ENCODE measurements at places on chromosomes 16 and 17.

- no peak for DNase-seq
These were observed 785.6 kb upstream of the CDH8 start for GRCh38 chr16:62821824-62822223.

DNA sequence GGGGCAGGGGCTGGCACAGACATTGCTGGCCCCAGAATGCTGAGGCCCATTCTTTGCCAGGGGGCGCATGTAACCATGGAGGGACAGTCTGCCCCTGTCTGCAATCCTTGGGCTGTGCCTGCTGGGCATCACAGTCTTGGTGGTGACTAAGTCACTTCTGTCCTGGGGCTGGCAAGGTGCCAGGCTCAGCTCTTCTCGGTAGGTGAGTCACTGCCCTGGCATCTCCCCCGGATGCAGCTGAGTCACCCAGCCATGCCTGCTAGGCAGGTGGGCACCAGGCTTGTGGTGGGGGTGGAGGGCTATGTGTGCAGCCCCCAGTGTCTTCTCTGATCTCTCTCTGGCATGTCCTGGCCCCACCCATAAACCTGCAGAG, 5.6 kb downstream of the RARA start:
- DNase-seq: no peak

GRCh38 chr16:83992624-83993023, 24.6 kb downstream of the NECAB2 start:
- no peak for DNase-seq

DNA sequence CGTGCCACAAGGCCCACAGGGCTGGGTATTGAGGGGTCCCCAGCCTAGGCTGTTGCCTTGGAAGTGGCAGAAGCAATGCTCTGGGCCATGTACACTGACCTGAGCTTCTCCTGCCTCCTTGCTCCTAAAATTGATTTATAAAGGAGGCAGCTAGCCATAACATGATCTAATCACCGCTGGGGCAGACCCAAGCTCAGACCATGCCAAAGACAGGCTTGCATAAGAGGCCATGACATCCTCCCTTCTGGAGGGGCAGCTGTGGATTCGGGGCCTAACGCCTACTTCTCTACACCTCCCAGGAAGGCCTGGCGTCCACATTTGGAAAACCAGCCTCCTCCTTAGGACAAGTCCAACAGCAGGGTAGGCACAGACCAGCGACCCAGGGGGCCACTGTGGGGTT, 12.3 kb downstream of the HSD11B2 start:
- no peak for DNase-seq

DNA sequence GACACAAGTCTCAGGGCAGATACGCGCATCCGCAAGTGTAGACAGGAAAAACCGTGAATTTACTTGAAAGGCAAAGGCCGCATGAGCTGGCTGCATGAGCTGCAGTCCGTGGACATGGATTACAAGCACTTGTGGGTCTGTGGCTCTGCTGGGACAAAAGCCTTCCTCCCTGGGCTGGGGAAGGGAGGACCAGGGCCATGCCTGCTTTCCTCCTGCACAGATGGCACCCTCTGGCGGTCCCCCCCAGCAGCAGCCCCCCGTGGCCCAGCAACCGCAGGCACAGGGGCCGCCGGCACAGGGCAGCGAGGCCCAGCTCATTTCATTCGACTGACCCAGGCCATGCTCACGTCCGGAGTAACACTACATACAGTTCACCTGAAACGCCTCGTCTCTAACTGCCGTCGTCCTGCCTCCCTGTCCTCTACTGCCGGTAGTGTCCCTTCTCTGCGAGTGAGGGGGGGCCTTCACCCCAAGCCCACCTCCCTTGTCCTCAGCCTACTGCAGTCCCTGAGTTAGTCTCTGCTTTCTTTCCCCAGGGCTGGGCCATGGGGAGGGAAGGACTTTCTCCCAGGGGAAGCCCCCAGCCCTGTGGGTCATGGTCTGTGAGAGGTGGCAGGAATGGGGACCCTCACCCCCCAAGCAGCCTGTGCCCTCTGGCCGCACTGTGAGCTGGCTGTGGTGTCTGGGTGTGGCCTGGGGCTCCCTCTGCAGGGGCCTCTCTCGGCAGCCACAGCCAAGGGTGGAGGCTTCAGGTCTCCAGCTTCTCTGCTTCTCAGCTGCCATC, 1.7 kb upstream of the MRPL12 start:
- peak; percentile 65 for DNase-seq

DNA sequence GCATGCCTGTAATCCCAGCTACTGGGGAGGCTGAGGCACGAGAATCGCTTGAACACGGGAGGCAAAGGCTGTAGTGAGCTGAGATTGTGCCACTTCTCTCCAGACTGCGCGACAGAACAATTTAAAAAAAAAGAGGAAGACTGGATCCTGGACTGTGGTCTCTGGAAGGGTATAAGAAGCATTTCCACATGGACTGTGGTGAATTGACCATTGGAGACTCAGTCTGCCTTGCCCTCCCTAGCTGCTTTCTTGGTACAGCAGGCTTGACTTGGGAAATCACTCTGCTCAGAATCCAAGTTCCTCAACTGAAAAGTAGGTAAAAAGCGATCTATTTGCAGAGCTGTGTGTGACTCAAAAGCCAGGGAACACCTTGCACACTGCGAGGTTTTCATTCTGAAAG, 1.0 kb upstream of the MGRN1 start:
- DNase-seq: no peak

GRCh38 chr16:82005027-82005830, 6.0 kb downstream of the SDR42E1 start:
- no peak for DNase-seq

DNA sequence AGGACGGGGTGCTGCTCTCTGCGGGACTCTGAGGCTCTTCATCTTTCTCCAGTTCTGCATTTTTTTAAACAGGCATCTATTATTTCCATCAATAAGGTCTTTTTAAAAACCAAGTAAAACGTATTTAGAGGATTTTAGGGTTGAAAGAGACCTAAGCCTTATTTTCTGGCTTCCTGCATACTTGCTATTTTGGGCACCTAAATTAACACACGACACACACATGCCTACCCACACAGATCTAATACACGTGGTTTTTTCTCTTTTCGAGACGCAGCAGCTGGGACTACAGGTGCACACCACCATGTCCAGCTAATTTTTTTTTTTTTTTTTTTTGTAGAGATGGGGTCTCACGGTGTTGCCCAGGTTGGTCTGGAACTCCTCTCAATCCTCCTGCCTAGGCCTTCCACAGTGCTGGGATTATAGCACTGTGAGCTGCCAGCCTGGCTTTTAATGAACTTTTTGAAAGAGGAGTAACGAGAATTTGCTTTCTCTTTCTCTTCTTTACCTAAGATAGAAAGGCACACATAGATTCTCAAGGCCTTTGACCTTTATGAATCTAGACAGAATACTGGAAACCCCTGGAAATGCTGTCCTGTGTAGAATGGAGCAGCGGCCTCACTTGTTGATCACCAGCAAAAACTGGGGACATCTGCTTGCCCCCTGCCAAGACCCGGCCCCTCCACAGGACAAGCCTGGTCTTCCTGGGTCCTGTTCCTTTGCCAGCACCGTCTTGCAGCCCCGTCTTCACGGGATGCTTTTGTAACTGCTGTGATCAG, 13.8 kb downstream of the DNAAF8 start:
- DNase-seq: no peak

GRCh38 chr17:71315568-71315967, 805.3 kb upstream of the SOX9 start:
- DNase-seq: no peak

DNA sequence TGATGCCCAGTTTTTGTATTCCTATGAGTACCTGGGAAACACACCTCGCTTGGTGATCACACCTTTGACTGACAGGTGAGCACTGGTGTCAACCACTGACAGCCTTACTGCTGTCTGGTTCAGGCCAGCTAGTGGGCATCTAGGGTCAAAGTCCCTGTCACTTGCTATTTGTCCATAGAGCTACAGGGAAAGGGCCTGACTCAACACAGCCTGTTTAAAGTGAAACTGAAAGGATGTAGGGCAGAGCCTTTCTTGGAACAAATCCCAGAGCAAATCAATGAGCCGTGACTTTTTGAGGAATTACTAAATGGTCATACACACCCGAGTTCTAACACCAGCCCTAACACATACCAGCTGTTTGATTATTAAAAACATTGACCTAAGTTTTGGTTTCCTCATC, 106.8 kb downstream of the DNAH9 start:
- no peak for DNase-seq

DNA sequence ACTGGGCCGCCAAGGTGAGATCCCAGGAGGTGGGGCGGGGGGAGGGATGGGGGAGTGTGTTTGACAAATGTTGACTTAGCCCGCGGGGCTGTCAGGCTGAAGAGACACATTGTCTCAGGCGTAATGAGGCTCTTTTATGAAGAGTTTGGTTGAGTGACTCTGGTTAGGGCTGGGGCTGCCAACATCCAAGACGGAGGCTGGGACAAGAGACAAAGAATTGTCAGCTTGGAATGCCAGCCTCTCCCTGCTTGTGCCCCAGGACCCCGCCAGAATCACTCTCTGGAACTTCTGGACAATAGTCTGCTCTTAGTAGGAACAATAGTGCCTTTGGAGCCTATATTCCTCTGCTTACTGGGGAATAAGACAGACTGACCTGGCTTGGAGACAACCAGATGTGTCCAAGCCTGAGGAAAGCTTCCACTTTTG, 24.0 kb downstream of the PCTP start:
- DNase-seq: no peak

DNA sequence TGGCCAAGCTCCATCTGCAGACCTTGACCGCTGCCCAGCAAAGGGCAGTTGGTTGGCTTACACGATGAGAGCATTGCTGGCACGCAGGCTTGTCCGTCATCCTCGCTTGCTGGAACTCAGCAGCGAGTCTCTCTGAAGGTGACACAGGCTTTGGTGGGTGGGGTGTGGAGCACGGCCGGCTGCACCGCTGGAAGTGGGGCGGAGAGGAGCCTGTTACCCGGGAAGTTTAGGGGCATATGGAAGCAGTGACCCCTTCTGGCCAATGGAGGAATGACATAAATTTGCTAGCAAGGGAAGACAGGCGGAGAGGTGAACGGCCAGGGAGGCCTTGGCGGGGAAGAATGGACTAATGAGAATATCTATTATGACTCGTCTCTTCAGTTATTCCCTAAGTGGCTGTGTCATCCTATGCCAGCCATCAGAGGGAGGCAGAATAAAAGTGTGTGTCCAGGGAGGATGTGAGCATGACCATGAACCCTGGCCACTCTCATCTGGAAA, 65.9 kb upstream of the SDK2 start:
- peak; percentile 60 for DNase-seq

- DNase-seq: no peak
These were observed 3.8 kb downstream of the SMARCD2 start for GRCh38 chr17:63838631-63839171.

DNA sequence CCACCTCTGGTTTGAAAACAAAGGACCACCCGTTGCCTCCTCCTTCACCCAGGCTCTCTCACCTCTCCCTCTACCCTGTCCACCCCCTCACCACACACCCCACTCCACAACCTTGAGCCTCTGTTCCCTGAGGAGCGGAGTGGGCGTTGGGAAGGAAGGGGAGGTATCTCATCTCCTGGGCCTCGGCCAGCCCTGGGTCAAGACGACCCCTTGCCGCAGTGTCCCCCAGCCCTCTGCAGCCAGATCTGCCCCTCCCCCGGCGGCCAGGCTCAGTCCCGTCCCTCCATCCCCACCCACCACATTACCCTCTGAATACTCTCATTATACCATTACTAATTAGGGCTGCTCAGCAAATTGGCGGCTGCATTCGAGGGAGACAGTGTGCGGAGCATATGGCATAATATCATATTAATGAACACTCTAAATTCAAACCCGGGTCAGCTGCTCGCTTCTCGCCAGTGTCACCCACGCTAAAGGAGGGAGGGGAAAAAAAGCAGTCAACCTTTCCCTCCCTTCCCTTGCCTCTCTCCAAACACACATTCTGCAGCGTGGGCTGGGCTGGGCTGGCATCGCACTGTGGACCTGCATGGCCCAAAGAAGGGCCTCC, 123.2 kb upstream of the LHX1 start:
- no peak for DNase-seq

- DNase-seq: no peak
These were observed 267.3 kb downstream of the MAP2K4 start for GRCh38 chr17:12287953-12288352.

DNA sequence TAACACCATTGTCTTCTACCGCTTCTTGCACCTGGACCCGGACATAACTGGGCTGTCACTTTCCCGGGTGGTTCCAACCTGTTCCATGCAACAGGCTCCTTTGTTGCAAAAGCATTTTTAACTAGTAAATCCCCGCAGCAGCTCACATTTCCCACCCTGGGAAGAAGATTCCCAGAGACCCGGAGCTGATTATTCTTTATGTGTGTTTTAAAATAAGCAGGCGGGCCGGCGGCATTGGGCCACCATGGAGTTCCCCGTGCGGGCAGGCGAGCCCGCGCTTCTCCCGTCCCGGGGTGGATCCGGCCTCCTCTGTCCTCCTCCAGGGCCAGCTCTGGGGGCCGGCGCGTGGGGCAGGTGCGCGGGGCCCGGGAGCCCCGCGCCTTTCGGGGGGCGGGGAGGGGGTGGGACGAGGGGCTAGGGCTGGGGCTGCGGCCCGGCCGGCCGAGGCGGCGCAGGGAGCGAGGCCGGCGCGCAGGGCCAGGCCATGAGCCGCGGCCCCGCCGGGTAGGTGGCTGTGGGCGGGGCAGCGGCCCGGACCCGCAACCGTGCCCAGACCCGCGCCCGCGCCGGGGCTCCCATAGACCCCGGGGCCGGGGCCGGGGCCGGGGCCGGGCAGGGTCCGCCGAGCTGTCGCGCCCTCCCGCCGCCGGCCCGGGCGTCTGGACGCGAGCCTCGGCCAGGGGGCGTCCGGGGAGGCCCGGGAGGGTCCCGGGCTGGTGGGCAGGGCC, 1.7 kb downstream of the CRAMP1 start:
- DNase-seq: peak; percentile 21

GRCh38 chr16:84485255-84486010, 19.0 kb downstream of the MEAK7 start:
- DNase-seq: no peak

GRCh38 chr17:78057113-78057740, 71.3 kb downstream of the TMC6 start:
- DNase-seq: no peak

GRCh38 chr16:88768071-88768783, 16.8 kb downstream of the PIEZO1 start:
- DNase-seq: no peak

- no peak for DNase-seq
These were observed 1578.0 kb downstream of the CDH8 start for GRCh38 chr16:60458255-60458654.

- DNase-seq: peak; percentile 43
These were observed 11.5 kb upstream of the TMEM106A start for GRCh38 chr17:43200127-43200526.

GRCh38 chr17:20010099-20010863, 1.1 kb downstream of the SPECC1 start:
- no peak for DNase-seq

DNA sequence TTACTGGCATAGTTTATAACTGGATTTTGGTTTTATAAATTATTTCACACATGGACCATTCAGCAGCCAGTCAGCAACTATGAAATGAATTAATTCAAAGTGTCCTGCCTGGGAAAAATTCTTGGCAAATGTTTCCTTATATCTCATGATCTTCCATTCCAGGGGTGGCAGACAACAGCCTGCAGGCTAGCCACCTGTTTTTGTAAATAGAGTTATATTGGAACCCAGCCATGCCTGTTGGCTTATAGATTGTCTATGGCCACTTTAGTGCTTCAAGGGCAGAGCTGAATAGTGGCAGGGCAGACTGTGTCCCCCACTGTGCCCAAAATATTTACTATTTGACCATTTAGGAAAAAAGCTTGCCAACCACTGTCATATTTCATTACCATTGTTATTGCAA, 613.7 kb downstream of the TMEM114 start:
- no peak for DNase-seq

Data from OCI-LY7 (cell line).